ENCODE measurements at places on chromosomes 16 and 17.

- no peak for DNase-seq
Measured at GRCh38 chr17:51152766-51153209, 571 bp upstream of the NME1 start.

GRCh38 chr17:61395409-61395982 lies 4.1 kb upstream of the TBX2 start:
- no peak for DNase-seq

- no peak for DNase-seq
Measured at GRCh38 chr16:83005653-83006160, 378.9 kb downstream of the CDH13 start.

DNA sequence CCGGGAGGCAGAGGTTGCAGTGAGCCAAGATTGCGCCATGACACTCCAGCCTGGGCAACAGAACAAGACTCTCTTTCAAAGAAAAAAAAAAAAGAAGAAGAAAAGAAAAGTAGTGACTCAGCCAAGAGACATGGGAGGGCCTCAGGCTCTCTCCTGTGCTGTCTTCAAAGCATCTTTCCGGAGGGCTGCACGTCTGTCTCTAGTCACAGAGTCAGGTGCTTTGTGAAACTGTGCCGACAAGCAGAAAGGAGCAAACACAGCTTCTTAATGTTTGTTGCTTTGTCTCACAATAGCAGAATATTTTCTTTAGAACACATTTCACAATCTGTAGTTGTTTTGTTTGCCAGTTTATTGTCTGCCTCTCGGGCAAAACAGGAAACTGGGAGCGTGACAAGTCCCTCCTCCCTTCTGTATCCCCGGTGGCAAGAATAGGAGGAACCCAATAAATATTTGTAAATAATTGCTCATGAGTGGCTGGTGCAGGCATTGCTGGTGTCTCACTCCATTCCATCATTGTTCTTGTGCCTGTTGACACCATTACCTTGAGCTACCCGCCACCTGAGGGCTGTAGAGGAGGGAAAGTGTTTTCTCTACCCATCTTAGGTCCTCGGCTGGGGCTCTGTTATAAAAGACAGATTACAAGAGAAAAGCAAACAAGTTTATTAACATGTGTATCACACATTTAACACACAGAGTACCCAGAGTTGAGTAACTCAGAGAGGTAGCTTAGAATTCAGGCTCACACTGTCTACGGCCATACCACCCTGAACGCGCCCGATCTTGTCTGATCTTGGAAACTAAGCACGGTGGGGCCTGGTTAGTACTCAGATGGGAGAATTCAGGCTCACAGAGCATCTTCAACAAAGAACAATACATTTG lies 5.5 kb downstream of the GAST start:
- no peak for DNase-seq

Data from cortex of kidney (tissue), 1 donor.